ENCODE measurements at places on chromosomes 3 and 15. TPM values are rescaled to one million over a fixed set of nuclear protein-coding genes. Genes with fewer than 3 reads are reported as not detected.

The PTPRG gene
- 32.6 TPM for total RNA-seq

The WDR82 gene
- total RNA-seq: 56.0 TPM

The SI gene
- total RNA-seq: not detected

The FRMD5 gene
- 9.3 TPM for total RNA-seq

The CCR8 gene
- total RNA-seq: not detected

The PLCH1 gene
- total RNA-seq: 0.09 TPM

The ZNF80 gene
- total RNA-seq: not detected

The CPLX3 gene
- under 0.01 TPM for total RNA-seq

The SPINK8 gene
- not detected for total RNA-seq

The UNC45A gene
- total RNA-seq: 124 TPM

The HRG gene
- total RNA-seq: not detected
